ENCODE measurements at places on chromosomes 5 and 9. TPM values are rescaled to one million over a fixed set of nuclear protein-coding genes. Genes with fewer than 3 reads are reported as not detected.

SPATA31D4 gene
- total RNA-seq: not detected

ELAVL2 gene
- total RNA-seq: 37.8 TPM

RUSC2 gene
- total RNA-seq: 40.5 TPM

RETREG1 gene
- total RNA-seq: 39.2 TPM

TRIM7 gene
- 1.1 TPM for total RNA-seq

NEUROG1 gene
- total RNA-seq: 5.9 TPM

PPP2R2B gene
- 32.9 TPM for total RNA-seq

IL13 gene
- total RNA-seq: not detected

CDKN2B-AS1 gene
- total RNA-seq: 0.77 TPM

KLF4 gene
- total RNA-seq: 15.4 TPM

FOXD4L4 gene
- 0.22 TPM for total RNA-seq

C9orf50 gene
- total RNA-seq: 0.71 TPM

CDC37L1 gene
- 35.8 TPM for total RNA-seq

ASTN2 gene
- 13.9 TPM for total RNA-seq

SPATA31C1 gene
- not detected for total RNA-seq

ZNF454 gene
- 21.7 TPM for total RNA-seq

TRIP13 gene
- total RNA-seq: 3.1 TPM

PCDHA12 gene
- total RNA-seq: 5.1 TPM

NME5 gene
- 5.6 TPM for total RNA-seq

ESM1 gene
- total RNA-seq: 3.6 TPM

PCDHB4 gene
- 4.5 TPM for total RNA-seq

GARNL3 gene
- total RNA-seq: 48.6 TPM

PCDHGA7 gene
- total RNA-seq: 11.2 TPM

ACOT12 gene
- total RNA-seq: not detected

ERAP2 gene
- 2.1 TPM for total RNA-seq

CER1 gene
- 0.88 TPM for total RNA-seq

ECSCR gene
- total RNA-seq: 10.8 TPM

CFAP77 gene
- 0.66 TPM for total RNA-seq
